ENCODE measurements at places on chromosomes 1 and 21.
A peak's percentile ranks its signal among the peaks of the same experiment; 100 is the strongest.

- H3K4me3 ChIP-seq, result no peak overlapping the region
- H3K27me3 ChIP-seq, result peaks cover 1% of the 10 kb centered on the region
- peak; percentile 85 for DNase-seq
These were observed 2.9 kb downstream of the IFI6 start for GRCh38 chr1:27668808-27669723.

DNA sequence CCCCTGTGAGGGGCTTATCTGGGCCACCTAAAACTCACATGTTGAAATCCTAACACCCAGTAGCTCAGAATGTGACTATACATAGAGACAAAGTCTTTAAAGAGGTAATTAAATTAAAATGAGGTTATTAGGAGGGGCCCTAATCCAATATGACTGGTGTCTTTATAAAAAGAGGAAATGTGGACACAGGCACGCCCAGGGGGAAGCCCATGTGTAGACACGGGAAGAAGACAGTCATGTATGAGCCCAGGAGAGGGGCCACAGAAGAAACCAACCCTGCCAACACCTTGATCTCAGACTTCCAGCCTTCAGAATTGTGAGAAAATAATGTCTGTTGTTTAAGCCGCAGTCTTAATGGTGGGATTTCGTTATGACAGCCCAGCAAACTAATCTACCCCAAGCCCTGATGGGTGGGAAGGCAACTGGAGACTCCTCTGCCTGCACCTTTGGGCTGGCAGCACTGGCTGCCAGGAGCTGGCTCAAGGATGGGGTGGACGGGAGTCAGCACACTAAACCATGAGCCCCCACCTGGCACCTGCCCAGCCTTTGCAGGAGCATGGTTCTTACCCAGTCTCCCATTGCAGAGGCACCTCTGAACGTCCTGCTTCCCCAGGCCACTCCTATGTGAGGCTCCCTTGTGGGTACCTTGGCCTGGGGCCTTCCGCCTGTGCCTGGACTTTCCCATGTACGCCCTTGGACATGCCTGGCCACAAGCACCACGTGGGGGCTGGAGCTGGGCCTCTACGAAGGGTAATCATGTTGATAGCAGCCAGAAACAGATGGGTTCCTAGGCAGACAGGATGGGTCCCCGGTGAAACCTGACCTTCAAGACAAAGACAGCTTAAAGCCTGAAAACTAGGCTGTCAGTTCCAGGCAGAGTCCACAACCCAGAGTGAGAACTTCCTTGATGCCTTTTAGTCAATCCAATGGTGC is 57.1 kb upstream of the DMRTB1 start:
- no peak overlapping the region for H3K4me3 ChIP-seq
- peaks cover 8% of the 10 kb centered on the region for H3K27me3 ChIP-seq
- H3K27ac ChIP-seq, result no peak overlapping the region
- no peaks in the 10 kb centered on the region for H3K36me3 ChIP-seq
- DNase-seq, result no peak
- peaks cover 3% of the 10 kb centered on the region for H3K4me1 ChIP-seq

DNA sequence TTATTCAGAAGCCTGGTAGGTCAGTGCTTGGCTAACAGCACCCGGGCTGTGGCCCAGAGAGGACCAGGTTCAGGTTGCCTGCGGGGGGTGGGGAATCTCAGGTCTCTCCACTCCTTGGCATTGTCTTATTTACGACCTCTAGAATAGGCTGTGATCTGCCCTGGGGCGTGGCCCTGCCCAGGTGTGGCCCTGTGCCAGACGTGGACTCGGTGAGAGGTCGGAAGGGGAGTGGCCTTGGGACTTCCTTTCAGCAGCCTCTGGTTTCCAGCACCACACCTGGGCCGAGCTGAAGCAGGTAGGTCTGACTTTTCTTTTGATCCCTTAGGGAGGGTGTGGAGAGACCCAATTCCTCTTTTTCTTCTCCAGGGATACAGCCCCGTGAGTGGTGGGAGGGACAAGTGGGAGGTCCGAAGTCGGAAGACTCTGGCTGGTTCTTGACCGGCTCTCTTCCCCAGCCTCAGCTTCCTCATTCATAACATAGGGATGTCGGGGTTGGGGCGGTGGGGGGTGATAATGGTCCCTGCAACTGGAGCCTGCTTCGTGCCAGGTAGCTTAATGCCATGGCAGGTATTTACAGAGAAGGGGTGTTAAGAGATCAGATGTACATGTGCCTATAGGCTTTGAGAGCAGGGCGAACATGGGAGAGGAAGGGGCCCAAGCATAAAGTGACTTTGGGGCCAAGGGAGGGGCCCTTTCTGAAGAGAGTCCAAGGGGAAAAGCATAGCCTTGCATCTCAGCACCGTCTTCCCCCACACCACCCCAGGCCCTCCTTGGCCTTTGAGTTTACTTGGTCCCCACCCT is 16.5 kb downstream of the ACOT11 start:
- H3K36me3 ChIP-seq, result peaks cover 13% of the 10 kb centered on the region
- no peak for DNase-seq
- no peak overlapping the region for H3K27ac ChIP-seq
- H3K27me3 ChIP-seq, result peaks cover 5% of the 10 kb centered on the region
- H3K4me3 ChIP-seq, result no peak overlapping the region

DNA sequence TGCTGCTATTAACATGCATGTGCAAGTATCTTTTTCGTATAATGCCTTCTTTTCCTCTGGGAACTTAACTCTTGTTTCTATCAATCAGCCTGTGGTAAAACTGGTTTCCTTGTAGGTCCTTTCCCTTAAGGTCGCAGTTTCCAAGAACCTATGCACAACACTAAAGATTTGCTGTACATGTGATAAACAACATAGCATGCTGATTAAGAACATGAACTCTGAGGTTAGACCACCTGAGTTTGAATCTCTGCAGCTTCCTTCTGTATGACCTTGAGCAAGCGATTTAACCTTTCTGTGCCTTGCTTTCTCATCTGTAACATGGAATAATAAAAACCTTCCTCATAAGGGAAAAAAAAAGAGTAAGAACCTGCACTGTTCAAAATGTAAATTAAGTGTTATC is 186.4 kb downstream of the RYR2 start:
- no peaks in the 10 kb centered on the region for H3K36me3 ChIP-seq
- no peak overlapping the region for H3K27ac ChIP-seq
- no peaks in the 10 kb centered on the region for H3K27me3 ChIP-seq
- H3K4me1 ChIP-seq, result peaks cover 16% of the 10 kb centered on the region
- H3K4me3 ChIP-seq, result no peak overlapping the region

All from endothelial cell (in vitro differentiated cells).